Central memory CD8-positive, alpha-beta T cell (primary cell): ENCODE measurements at places on chromosomes 12 and 14.

DNA sequence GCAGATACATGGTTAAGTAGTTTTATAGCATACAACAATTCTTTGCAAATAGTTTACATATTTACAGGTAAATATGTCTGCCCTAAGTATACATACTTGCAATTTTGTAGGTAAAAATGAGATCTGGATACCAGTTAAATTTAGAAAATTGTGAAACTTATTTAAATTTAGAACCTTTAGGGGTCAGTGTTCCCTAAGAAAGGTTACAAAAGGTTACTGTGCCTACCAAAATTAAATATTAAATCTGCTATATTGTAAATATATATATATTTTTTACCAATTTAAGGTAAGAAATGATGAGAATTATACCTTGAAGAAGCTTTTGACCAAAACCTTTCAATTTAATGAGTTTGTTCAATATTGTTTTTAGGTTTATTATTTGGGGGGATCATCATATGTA lies 54.0 kb downstream of the MIPOL1 start:
- no peaks in the 10 kb centered on the region for H3K27me3 ChIP-seq
- no peaks in the 10 kb centered on the region for H3K4me1 ChIP-seq
- H3K4me3 ChIP-seq: no peak overlapping the region

DNA sequence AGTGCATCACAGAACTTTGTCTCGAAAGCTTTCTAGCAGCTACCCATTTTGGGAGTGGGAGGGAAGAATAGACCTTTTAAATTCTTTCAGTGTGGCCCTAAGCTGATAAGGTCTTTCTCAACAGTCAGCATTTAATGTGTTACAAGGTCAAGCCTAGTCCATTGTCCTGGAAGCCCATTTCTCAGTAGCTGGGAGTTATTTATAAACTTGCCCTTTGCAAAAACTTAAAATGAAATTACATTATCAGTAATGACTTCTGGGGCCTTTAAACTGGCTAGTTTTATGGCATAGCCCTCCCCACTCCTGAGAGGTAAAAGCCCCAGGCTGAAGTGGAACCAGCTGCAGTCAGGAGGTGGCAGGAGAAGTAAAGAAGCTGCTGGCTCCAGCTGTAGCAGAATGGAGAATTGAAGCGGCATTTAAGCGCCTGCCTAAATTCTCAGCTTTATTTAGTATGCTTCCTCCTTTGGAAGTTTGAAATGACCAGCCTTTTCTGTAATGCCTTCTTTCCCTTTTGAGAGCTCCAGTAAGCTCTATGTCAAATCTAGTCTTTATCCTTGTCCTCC lies 12.4 kb downstream of the COPZ1 start:
- no peak overlapping the region for H3K4me3 ChIP-seq
- no peak for DNase-seq
- H3K4me1 ChIP-seq: peaks cover 31% of the 10 kb centered on the region
- H3K27me3 ChIP-seq: no peaks in the 10 kb centered on the region

- no peaks in the 10 kb centered on the region for H3K36me3 ChIP-seq
- H3K4me1 ChIP-seq: no peaks in the 10 kb centered on the region
- no peak overlapping the region for H3K27ac ChIP-seq
- DNase-seq: no peak
Measured at GRCh38 chr14:23916004-23916403, 37.6 kb upstream of the DHRS4 start.

- H3K4me1 ChIP-seq: no peaks in the 10 kb centered on the region
- no peak for DNase-seq
- no peaks in the 10 kb centered on the region for H3K36me3 ChIP-seq
- H3K27me3 ChIP-seq: no peaks in the 10 kb centered on the region
- H3K27ac ChIP-seq: no peak overlapping the region
Measured at GRCh38 chr12:18323159-18323558, 61.8 kb downstream of the PIK3C2G start.

- no peak for DNase-seq
- no peak overlapping the region for H3K4me3 ChIP-seq
- H3K36me3 ChIP-seq: no peaks in the 10 kb centered on the region
- H3K4me1 ChIP-seq: no peaks in the 10 kb centered on the region
Measured at GRCh38 chr14:104364830-104365229, 214.7 kb upstream of the C14orf180 start.

- H3K27me3 ChIP-seq: no peaks in the 10 kb centered on the region
- H3K4me3 ChIP-seq: no peak overlapping the region
- no peak overlapping the region for H3K27ac ChIP-seq
- DNase-seq: no peak
Measured at GRCh38 chr12:11719678-11720099, 70.2 kb downstream of the ETV6 start.

GRCh38 chr12:109247831-109248654 lies 61.0 kb downstream of the FOXN4 start:
- H3K4me1 ChIP-seq: no peaks in the 10 kb centered on the region
- H3K36me3 ChIP-seq: peaks cover 7% of the 10 kb centered on the region
- no peak overlapping the region for H3K27ac ChIP-seq
- no peak for DNase-seq
- no peak overlapping the region for H3K4me3 ChIP-seq

GRCh38 chr12:105507311-105508038 lies 177.0 kb downstream of the C12orf75 start:
- H3K36me3 ChIP-seq: no peaks in the 10 kb centered on the region
- H3K4me1 ChIP-seq: no peaks in the 10 kb centered on the region
- H3K27ac ChIP-seq: no peak overlapping the region

DNA sequence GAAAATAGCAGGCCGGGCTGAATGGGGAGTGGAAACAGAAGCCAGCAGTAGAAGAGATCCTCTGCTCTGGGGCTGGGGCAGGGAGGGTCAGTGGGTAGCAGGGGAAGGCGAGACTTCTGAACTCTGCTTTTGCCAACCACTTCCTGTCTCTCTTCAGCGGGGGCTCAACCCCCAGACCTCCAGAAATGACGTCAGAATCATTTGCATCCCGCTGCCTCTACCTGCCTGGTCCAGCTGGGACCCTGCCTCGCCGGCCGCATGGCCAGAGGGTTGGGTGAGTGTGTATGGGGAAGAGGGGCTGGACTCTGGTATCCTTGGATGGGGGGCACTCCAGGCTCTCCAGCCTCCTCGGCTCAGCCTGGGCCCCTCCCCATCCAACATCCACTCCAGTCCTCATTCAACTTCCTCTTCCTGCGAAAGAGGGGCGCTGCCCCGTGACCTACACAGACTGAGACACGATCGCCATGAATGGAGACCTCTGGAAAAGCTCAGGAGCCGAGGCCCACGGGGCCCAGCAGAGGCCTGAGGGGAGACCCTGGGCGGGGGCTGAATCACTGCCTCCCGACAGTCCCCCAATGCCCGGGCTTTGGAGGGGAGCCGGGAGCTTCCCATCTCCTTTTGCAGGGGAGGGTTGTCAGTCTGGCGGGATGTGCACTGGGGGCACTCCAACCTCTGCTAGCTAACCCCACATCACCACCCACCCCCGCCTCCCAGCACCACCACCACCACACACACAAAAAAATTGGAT lies 458 bp upstream of the HOXC4 start:
- peaks cover 49% of the 10 kb centered on the region for H3K27me3 ChIP-seq
- peaks cover 47% of the 10 kb centered on the region for H3K4me1 ChIP-seq
- DNase-seq: peak; percentile 42
- peaks cover 15% of the 10 kb centered on the region for H3K36me3 ChIP-seq
- H3K4me3 ChIP-seq: peak overlapping the region; percentile 91
- H3K27ac ChIP-seq: peak overlapping the region; percentile 92

GRCh38 chr14:99698642-99699041 lies 14.5 kb downstream of the CYP46A1 start:
- DNase-seq: no peak
- no peak overlapping the region for H3K4me3 ChIP-seq

DNA sequence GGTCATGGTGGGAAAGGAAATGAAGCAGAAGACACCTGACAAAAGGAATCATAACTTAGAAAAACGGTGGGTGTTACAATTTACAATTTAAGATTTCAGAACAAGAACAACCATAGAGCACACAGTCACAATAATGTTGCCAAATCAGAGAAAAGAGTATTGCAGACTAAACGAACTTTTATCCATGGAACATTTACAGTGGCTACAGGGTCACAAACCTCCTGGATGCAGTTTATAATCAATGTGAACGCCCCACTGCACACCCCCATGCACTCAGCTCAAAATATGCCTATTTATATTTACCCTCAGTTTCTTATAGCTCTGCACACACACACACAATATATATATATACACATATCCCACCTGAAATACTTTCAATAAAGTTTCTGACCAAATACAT lies 8.0 kb downstream of the KRR1 start:
- peaks cover 43% of the 10 kb centered on the region for H3K36me3 ChIP-seq
- H3K4me1 ChIP-seq: peaks cover 9% of the 10 kb centered on the region
- no peaks in the 10 kb centered on the region for H3K27me3 ChIP-seq
- no peak for DNase-seq
- H3K4me3 ChIP-seq: no peak overlapping the region
- no peak overlapping the region for H3K27ac ChIP-seq

GRCh38 chr14:94367347-94368242 lies 20.8 kb downstream of the SERPINA1 start:
- H3K27ac ChIP-seq: no peak overlapping the region
- DNase-seq: no peak
- H3K27me3 ChIP-seq: peaks cover 17% of the 10 kb centered on the region

DNA sequence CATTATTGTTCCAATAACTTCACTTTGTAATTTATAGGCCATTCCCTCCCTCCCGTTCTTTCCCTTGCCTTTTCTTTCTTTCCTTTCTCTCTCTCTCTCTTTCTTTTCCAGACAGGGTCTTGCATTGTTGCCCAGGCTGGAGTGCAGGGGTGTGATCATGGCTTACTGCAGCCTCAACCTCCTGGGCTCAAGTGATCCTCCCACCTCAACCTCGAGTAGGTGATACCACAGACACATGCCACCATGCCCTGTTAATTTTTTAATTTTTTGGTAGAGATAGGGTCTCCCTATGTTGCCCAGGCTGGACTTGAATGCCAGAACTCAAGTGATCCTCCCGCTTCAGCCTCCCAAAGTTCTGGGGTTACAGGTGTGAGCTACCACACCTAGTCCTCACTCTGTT lies 6.8 kb upstream of the POU6F1 start:
- no peaks in the 10 kb centered on the region for H3K27me3 ChIP-seq
- peaks cover 2% of the 10 kb centered on the region for H3K36me3 ChIP-seq
- DNase-seq: no peak
- H3K27ac ChIP-seq: no peak overlapping the region
- no peak overlapping the region for H3K4me3 ChIP-seq
- no peaks in the 10 kb centered on the region for H3K4me1 ChIP-seq
